ENCODE measurements at places on chromosomes 11 and 22.

DNA sequence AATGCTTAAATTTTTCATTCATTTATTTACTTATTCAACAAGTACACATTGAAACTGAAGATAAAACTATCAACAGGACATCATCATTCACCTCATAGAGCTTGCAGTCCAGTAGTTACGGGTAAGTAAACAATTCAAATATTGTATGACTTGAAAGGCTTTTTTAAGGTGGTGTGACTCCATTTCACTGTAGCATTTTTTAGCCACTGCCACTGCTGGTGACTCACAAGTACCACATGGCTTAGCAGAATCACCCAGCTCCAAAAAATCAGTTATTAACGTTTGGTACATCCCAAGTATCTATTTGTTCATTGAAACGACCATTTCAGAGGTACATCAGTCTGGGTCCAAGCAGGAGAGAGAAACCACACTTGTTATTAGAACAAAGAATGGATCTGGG, 427.9 kb upstream of the DDI1 start:
- no peak for DNase-seq

DNA sequence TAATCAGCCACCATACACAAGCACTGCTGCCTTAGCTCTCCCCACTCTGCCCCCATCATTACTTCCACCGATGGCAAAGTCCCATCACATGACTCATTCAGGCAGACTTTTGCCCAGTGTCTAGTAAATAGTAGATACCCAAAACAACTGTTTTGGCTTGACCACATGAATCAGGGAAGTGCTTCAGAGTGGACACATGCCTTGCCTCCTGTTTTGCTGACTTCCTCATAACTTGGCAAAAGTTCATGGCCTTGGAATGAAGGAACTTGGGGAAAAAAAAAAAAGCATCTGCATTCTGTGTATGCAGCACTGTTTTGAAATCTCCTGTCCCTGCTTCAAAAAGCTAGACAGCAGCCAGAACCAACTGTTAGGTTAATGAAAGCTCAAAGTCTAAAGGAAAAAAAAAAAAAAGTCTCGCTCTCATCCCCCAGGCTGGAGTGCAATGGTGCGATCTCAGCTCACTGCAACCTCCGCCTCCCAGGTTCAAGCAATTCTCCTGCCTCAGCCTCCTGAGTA, 335.3 kb downstream of the FAM181B start:
- no peak for DNase-seq

- no peak for DNase-seq
Observed at GRCh38 chr11:75264356-75264755, 23.8 kb downstream of the TPBGL start.

- DNase-seq = no peak
Observed at GRCh38 chr11:120929664-120930154, 94.2 kb upstream of the TBCEL start.

Measured in stimulated activated CD8-positive, alpha-beta memory T cell treated with anti-CD3 and anti-CD28 coated beads, Interleukin-4, amount 100 ng/mL, for 1 hour (primary cell).